GM13976 (cell line): ENCODE measurements at places on chromosomes 2 and 18.

GRCh38 chr2:100773538-100773937 is 46.4 kb upstream of the NPAS2 start:
- DNase-seq = no peak

GRCh38 chr2:199484927-199485326 is 27.2 kb upstream of the SATB2 start:
- no peak for DNase-seq

DNA sequence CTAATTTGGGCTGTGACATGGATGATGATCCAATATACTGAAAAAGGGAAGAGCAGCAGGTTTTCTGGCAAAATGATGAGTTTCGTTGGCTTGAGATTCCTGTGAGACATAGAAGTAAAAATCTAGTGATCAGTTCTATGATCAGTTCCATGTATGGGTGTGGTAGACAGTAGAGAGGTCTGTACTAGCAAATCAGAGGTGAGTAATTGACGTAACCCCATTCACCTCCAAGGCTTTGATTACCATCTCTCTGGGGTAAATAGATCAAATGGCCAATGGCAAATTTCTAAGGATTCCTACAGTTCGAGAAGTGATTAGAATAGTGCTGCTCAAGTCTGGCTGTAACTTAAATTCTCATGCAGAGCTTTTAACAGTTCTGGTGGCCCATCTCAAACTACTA is 6.4 kb downstream of the ITGA4 start:
- no peak for DNase-seq

DNA sequence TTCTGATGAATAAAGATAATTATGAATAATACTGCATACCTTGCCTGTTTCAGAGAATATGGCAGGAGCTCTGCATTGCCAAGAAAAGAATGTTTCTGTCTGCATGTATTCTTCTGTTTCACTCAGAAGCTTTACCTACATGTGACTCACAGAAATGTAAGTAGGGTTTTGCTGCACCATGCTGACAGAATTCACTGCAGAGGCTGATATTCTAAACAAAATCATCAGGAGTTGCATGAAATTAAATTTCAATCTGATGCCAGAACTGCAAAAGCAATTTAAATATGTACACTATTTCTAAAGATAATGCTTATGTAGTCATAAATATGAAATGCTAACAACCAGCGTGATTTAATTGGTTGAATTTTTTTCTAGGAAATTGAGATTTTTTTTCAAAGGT is 332.8 kb upstream of the FSHR start:
- DNase-seq = no peak

- DNase-seq = no peak
Observed at GRCh38 chr18:36047521-36047920, 19.8 kb downstream of the RPRD1A start.

DNA sequence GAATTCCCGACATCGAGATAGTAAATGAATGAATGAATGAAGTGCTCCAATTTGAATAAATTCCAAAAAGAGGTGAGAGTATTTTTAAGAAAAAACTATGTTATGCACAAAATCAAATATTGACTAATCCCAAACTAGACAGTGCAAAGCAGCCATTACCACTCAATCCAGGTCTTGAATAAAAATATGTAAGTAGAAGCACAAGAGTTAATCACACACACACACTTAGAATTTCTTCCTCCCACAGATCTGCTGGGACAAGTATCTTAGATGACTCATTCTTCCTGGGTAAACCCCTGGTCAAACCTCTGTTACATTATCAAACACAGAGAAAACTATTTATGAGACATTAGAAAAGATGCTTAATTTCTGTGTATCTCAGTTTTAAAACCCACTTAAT is 102.0 kb downstream of the PLA2R1 start:
- peak; percentile 18 for DNase-seq

- peak; percentile 5 for DNase-seq
Observed at GRCh38 chr2:160322320-160322719, 122.2 kb upstream of the ITGB6 start.

- DNase-seq = no peak
Observed at GRCh38 chr2:69524799-69525198, 87.6 kb upstream of the NFU1 start.

DNA sequence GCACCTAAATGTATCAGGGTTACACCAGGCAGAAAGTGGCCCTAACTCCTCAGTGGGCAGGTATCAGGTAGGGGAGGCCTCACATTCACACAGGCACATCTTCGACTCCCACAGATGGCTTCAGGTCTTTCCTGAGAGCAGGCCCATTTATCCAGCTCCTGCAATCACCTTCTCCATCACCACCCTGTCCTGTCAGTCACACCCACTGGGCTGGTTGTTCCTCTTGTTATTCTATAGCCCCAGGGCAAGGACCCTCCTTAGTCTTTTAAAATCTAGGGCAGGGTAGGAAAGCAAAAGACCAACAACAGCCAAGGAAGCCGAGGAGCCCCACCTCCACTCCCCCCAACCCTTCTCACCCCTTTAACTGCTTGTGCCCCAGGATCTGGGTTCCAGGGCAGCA is 9.1 kb upstream of the HOXD4 start:
- no peak for DNase-seq

- no peak for DNase-seq
Observed at GRCh38 chr2:133040170-133040569, 370.2 kb upstream of the LYPD1 start.
